ENCODE measurements at places on chromosomes 7 and 10.

GRCh38 chr7:152137476-152138025 lies 112.1 kb downstream of the GALNT11 start:
- no peak for DNase-seq

GRCh38 chr10:21496343-21497176 lies 28.9 kb downstream of the SKIDA1 start:
- DNase-seq = peak; percentile 42

DNA sequence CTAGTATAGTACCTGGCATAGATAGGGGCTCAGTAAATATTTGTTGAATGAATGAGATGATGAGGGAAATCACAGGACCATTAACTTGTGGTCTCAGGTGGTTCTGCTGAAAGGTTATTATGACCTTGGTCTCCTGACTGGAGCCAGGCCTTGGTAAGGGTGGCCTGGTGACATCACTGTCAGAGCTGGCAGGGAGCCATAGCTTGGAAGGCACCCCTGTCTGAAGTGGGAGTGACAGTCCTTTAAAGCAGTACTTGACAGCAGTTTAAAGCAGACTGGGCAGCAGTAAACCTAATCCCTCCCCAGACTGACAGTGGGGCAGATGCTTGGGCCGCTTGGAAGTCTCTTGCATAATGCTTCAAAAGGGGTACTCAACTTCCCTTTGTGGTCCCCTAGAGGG lies 13.4 kb downstream of the DPCD start:
- DNase-seq = no peak

DNA sequence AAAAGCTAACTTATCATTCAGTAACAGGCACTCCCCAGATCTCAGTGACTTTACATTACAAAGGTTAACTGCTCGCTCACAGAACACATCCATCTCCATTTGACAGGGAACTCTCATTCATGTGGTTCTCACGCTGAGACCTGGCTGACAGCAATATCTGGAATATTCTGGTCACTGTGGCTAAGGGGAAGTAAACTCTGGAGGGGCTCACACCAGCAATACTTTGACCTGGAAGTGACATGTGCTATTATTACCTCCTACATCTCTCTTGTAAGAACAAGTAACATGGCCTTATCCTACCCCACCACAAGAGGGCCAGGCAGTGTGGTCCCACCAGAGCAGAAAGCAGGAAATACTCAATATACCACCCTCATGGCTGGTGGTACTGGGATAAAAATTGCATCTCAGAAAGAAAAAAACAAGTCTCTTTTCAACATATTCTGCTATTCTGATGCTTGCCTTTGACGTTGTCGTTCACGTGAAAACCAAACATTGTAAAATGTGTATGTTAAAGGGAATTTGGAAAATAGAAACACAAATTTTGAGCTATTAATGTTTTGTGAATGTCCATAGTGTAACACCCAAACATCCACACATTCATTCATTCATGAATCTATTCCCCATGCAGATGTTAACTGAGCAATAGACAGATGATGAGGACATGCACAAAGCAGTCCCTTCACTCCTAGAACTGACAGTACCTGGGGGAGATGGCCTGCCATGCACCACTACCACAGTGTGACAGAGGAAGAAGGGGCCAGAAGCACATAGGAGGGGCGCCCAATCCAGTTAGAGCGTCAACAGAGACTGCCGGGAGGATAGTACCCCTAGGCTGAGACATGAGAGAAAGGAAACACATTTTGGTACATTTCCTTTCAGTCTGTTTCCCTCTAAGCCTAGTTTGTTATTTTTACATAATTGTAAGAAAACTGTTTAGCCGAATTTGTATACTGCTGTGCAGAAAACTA lies 166.0 kb upstream of the SP4 start:
- peak; percentile 58 for DNase-seq

GRCh38 chr7:151781161-151781845 lies 95.6 kb downstream of the PRKAG2 start:
- DNase-seq = no peak

DNA sequence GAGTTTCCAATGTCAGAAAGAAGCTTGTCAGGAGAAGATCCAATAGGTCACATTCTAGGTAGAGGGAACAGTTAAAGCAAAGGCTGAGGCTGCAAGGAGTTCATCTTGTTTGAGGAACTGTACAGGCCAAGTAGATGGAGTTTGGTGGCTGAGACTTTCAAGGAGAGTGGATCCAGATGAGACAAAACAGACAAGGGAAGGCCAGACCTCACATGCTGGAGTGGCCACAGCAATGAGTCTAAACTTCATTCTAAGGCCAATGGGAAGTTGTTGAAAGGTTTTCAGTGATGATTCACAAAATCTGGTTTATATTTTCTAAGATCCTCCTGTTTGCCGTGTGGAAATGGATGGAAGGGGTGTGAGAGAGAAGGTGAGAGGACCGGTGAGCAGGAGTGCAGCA lies 40.0 kb downstream of the EPDR1 start:
- no peak for DNase-seq

- no peak for DNase-seq
These were observed 35.3 kb upstream of the TNKS2 start for GRCh38 chr10:91762878-91763277.

- no peak for DNase-seq
These were observed 82.8 kb downstream of the CHST15 start for GRCh38 chr10:124010563-124011131.

DNA sequence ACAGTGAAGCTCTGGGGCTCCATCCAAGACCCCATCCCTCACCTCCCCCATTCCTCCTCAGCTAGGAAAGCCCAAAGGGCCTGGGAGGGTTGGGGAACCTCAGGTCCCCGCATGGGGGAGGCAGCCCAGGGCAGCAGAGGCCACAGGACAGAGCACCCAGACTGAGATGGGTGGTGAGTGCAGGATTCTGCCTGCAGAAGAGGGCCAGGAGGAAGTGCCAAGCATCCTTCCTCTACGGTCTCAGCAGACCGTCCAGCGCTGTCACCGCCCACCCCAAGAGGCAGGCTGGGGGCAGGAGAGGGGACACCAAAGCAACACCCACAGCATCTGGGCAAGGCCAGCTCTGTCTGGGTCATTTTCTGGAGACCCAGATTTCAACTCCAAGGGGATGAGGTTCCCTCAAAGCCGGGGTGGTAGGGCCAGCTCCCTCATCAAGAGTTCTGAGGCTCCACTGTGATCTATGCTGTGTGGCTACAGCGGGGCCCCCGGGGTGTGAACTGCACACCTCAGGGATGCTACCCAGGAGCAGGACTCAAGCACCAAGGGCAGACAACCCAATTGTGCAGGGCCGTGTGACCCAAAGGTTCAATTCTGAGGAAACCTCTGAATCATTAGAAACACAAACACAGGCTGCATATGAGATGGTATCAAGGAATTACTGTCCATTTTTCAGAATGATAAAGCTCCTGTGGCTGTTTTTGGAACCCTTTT lies 46.8 kb downstream of the CAMK2B start:
- no peak for DNase-seq

GRCh38 chr7:1678081-1678543 lies 8.0 kb downstream of the ELFN1 start:
- DNase-seq = no peak

GRCh38 chr7:83161186-83161585 lies 1.5 kb downstream of the PCLO start:
- DNase-seq = no peak

DNA sequence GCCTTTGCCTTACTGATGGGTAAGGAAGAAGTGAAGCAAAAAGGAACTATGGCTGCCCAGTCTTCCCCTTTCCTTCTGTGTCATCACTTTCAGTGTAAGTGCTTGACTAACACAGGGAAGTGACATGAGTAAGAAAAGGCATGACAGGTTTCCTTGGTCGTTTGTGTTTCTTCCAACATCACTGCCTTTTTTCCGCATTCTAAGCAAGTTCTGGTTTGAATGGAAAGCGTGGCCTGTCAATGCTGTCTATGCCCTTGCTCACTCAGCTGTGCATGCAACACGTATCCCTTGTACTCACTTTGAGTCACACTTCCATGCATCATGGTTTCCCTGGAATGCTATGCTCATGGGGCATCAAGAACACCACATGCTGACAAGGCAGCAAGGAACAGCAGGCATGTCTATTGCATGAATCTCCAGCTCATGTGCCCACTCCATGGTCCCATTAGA lies 111.8 kb downstream of the OAT start:
- DNase-seq = no peak

DNA sequence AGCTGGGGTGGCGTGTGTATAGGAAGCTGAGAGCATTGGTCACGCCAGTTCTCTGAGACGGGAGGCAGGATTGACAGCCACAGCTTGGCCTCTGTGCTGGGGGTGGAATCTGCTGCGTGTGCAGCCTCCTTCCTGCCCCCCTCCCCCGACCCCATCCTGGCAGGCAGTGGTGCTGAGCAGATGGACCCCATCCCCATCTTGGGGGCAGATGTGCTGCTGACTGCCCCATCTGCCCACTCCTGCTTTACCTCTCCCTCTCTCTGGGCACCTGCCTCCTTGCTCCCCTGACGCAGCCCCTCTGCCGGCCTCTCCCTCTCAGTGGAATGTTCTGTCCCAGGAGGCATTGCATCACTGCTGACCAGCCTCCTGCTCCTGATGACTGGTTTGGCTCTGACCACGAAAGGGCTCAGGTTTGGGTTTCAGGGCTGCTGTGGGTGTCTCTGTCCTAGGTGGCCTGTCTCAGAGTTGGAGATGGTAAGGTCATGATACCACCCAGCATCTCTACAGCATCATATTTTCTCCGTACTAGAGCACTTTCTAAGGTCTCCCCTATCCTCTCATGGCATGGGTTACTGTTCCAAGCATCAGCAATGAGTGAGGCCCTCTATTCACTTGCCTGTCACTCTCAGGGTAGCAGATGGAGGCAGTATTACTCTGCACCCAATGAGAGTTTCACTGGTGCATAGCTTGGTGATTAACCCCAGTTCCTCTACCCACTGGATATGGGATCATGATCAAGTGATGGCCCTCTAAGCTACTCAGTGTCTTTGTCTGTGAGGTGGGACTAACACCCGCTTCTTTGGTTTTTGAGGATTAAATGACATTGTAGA lies 81.9 kb downstream of the RBM20 start:
- no peak for DNase-seq

GRCh38 chr10:20890491-20891337 lies 6.4 kb downstream of the NEBL start:
- no peak for DNase-seq

DNA sequence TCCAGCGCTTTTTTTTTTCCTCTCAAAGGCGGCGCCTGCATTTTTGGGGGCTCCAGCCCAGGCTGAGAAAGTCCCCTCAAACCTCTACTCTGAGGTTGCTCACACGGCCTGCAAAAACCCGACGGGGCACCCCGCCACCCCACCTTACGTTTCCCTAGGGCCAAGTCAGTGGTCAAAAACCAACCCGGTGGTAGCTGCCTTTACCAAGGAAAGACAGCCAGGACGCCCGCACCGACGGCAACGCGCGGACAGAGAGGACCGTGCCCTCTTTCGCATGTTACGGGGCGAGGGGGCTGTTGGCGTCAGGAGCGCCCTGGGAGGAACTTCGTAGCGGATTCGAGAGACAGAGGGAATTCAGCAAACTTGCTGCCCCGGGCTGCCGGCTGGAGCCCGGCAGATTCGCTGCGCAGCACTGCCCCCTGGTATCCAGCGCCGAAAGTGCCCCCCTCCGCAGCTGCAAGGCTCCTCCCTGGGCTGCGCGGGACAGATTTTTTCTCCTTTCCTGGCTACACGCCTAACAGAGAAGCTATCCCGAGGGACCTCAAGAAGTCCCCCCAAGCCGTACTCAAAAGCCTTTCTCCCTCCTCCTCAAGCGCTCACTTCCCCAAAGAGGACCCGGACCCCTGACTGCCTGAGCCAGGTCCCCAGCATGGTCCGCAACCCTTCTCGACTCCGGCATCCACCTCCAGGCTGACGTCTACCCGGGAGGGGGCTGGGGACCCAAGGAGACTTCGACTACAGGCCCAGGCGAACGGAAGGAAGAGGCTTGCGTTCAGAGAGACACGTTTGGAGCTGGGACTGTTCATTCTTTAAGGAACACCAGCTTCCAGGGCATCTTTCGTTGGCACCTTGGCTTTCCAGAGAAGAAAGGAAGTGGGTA lies 27.7 kb upstream of the VAX1 start:
- DNase-seq = peak; percentile 22

DNA sequence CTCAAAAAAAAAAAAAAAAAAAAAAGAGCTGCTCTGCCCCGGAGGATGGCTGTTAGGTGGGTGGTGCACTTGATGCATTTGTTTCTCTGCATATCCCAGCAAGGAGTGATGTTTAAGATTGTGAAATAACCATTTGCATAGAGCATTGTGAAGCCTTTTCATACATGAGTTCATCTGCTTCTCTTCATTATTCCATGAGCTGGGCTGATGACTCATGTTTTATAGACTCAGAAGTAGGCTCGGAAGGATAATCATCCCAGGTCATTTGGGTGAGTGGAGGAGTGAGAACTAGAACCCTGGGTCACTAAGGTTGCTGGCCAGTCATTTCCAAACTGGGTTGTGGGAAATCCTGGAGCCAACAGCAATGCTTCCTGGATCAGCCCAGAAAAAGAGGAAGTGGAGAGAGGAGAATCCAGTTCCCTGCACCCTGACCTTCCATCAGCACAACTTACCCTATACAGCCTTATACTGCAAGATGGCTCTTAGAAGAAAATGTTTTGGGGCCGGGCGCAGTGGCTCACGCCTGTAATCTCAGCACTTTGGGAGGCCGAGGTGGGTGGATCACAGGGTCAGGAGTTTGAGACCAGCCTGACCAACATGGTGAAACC lies 45.3 kb downstream of the TACC2 start:
- DNase-seq = no peak

GRCh38 chr10:7666253-7667023 lies at the start of gene ITIH5:
Gene ITIH5, minus strand, starts transcription at chr10:7666966. Its CDS starts 74 bp downstream, at chr10:7666892.
- DNase-seq = no peak

- no peak for DNase-seq
These were observed 85.9 kb downstream of the CCNY start for GRCh38 chr10:35422228-35422627.

GRCh38 chr10:3848775-3849635 lies 64.0 kb upstream of the KLF6 start:
- no peak for DNase-seq

- no peak for DNase-seq
These were observed 73.4 kb downstream of the SRPK2 start for GRCh38 chr7:105315357-105315756.

- DNase-seq = no peak
These were observed 56.2 kb downstream of the EEPD1 start for GRCh38 chr7:36208997-36209813.

- DNase-seq = peak; percentile 69
These were observed 6.2 kb upstream of the RRP12 start for GRCh38 chr10:97407211-97407951.

- no peak for DNase-seq
These were observed 234.9 kb downstream of the EBF3 start for GRCh38 chr10:129728905-129729795.

DNA sequence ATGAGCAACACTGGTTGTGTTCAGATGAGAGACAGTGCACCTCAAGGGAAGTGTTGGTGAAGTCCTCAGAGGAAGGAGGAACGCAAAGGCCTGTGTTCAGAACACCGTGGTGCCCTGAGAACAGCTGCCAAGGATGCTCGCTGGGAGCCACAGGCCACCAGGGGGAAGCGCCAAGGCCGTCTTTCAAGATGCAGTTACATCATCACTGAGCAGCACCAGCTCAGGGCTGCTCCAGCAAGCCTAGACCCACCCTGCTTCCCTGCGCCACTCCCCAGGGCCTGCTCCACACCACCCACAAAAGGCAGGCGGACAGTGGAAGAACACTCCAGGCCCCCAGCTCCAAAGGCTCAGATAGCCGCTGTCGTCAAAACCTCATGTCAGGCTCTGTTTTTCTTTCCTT lies 378.8 kb downstream of the DPP6 start:
- DNase-seq = no peak

- DNase-seq = no peak
These were observed 51.2 kb upstream of the SORCS3 start for GRCh38 chr10:104589871-104590270.
